ENCODE measurements at places on chromosomes 12 and 14. TPM values are rescaled to one million over a fixed set of nuclear protein-coding genes. Genes with fewer than 3 reads are reported as not detected.

GRCh38 chr12:52828156-52828555, 6.0 kb downstream of the KRT79 start:
- DNase-seq: no peak

DNA sequence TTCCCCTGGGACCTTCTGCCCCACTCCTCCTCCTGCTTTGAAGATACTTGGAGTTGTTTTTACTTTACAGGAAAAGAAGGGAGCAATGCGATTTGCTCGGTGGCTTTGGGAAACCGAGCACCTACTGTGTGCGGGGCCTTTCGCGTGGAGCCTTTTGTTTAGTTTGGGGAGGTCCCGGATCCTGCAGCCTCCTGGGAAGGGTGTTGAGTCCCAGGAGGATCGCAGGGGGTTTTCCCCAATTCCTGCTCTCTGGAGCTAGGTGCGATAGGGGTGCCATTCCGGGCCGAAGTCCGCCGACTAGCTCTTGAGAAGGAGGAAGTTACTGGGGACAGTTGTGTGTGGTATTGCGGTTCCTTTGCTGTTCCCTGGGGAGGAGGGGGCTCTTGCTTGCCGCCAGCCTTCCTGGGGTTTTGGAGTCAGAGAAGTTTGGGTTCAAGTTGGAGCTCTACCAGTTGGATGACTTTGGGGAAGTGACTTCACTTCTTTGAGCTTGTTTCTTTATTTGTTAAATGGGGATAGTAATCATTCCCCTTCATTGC, 1.1 kb downstream of the BRI3BP start:
- DNase-seq: no peak

GRCh38 chr12:89980236-89980635, 271.6 kb upstream of the ATP2B1 start:
- no peak for DNase-seq

GRCh38 chr12:74899031-74899829, 310.4 kb downstream of the KCNC2 start:
- no peak for DNase-seq

- no peak for DNase-seq
Measured at GRCh38 chr12:15276088-15276698, 46.1 kb upstream of the PTPRO start.

DNA sequence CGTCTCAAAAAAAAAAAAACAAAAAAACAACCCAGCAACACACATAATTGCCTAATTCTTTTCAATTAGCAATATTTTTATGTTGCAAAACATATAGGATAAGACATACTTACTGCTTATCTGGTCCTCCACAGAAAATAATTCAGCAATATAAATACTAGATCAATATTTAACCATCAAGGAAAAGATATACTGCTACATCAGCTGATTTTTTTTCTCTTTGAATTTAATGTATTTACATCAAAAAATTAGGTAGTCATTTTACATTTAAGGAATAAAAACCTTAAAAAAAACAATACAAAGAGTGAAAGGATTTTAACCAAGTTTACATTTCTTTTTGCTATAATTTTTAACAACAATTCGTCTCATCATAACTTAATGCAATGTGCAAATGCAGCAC, 28.1 kb downstream of the SPTSSA start:
- no peak for DNase-seq

GRCh38 chr14:24634158-24634557, at the start of gene GZMB:
GZMB (minus strand) TSS chr14:24634190; CDS start chr14:24634160, 30 bp downstream.
- no peak for DNase-seq

GRCh38 chr12:92027701-92028440, 117.8 kb downstream of the BTG1 start:
- DNase-seq: no peak

DNA sequence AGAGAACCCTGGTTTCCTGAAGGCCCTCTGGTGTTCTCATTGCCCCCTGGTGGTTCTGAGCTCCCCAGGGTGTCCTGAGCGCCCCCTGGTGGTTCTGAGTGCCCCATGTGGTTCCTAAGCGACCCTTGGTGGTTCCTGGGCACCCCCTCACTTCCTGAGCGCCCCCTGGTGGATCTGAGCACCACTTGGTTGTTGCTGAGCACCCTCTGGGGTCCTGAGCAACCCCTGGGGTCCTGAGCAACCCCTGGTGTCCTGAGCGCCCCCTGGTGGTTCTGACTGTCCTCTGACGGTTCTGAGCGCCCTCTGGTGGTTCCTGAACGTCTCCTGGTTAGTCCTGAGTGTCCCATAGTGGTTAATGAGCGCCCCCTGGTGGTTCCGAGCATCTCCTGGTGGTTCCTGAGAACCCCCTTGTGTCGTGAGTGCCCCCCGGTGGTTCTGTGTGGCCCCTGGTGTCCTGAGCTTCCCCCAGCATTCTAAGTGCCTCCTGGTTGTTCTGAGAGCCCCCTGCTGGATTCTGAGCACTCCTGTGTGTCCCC, 568.3 kb downstream of the TMEM121 start:
- DNase-seq: no peak

DNA sequence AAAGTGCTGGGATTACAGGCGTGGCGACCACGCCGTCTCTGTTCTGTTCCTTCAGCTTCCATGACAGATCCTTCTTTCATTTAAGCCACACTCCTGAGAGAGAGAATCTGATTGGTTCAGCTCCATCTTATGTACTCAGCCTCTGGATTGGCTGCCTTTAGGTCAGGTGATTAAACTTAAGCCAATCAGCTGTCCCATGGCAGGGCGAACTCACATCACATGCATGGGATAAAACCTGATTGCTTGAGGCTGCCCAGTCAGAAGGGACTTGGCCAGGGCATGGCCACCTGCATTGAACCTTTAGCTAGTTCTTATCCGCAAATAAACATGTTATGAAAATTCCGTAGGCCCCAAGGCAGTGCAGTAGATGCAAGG, 274.2 kb downstream of the SUDS3 start:
- no peak for DNase-seq

DNA sequence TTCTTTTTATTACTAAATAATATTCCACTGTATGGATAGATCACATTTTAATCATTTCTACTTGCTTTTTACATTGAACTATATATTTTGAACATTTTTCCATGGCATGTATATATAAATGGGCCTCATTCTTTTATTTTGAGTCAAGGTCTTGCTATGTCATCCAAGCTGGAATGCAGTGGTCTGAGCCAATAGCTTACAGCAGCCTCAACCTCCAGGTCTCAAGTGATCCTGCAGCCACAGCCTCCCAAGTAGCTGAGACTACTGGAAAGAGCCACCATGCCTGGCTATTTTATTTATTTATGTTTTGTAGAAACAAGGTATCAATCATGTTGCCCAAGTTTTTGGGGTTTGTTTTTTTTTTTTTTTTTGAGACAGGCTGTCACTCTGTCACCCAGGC, 7.6 kb downstream of the FCF1 start:
- no peak for DNase-seq

DNA sequence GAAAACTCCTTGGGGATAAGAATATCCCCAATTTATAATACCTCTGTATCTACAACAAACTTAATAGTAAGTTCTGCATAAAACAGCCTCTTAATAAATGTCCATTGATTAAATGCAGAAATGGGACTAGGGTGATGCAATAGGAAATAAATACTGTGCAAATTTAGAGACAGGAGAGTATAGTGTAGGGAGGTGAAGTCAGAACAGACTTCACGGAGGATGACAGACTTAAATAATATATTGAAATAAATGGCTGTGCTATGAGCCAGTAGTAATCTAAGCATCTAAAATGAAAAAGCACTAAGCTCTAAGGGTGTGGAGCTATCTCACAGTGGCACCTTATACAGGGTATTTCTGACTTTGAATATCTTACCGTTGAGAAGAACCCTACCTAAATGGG, 265.3 kb downstream of the GRIN2B start:
- no peak for DNase-seq

- no peak for DNase-seq
Measured at GRCh38 chr12:102722147-102722546, 194.9 kb downstream of the PAH start.

DNA sequence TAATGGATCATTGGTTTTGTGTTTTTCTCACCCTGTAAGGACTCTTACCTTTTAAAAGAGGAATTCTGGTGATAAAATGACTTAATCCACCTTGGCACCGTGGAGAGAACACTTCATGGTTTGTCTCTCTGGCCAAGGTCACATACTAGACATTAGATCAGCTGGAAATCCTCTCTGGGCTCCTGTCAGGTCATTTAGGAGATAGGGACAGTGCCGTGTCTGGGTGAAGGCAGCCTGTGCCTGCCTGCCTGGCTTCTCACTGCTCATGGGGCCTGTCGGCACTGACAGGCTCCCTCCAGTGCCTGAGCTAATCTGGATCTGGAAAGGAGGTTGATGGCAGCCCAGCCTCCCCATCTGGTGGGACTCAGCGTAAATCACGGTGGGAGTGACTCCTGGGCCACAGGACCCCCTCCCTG, 5.7 kb downstream of the CRADD start:
- DNase-seq: no peak

- DNase-seq: no peak
Measured at GRCh38 chr14:88386256-88386794, 868 bp downstream of the SPATA7 start.

DNA sequence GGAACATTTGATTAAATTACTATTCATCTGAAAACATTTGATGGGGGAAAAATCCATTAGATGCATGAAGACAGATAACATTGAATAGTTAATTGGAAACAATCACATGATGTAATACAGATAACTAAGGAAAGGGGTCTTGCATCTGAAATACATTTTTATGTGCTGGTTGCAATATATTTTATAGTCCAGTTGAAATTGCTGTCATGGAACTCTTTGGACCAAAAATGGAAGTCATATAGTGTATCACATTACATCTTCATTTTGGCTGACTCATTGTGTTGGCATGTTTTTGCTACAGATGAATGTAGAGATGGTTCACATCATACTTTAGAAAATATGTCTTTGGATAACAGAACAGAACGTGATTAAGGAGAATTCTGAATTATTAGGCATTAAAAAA, 43.0 kb upstream of the GNPNAT1 start:
- no peak for DNase-seq

GRCh38 chr12:52602552-52602951, 1.3 kb upstream of the KRT72 start:
- DNase-seq: no peak

- no peak for DNase-seq
Measured at GRCh38 chr14:29227631-29228030, 461.0 kb downstream of the FOXG1 start.

- no peak for DNase-seq
Measured at GRCh38 chr12:71562676-71563595, 100.7 kb downstream of the ZFC3H1 start.

GRCh38 chr12:66282244-66282643, 20.0 kb upstream of the HELB start:
- DNase-seq: no peak

DNA sequence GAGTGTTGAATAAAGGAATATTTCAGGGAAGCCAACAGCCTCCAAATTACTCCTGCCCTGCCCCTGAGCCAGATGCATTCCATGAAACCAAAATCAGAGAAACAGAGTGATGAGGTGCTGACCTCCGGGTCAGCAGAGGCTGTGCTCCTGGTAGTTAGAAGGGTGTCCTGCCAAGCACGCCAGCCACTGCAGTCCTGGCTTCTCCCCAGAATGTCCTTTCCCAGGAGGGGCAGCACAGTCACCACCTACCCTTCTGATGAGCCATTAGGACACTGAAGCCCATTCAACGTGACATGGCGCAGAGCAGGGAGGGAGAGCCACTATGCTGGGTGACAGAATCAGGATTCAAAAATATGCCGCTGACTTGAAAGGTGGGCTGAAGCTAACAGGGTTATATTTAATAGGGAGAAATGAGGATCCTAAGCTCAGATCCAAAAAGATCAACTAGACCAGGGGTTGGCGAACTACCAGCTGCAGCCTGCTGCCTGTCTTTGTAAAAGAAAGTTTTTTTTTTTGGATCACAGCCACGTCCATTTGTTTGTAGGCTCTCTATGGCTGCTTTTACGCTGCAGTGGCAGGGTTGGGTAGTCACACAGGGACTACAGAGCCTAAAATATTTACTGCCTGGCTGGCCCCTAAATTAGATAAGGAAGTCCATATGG, 34.5 kb upstream of the PLEK2 start:
- DNase-seq: no peak

GRCh38 chr14:50083467-50084337, 32.7 kb downstream of the VCPKMT start:
- no peak for DNase-seq

GRCh38 chr14:105446971-105447370, 27.3 kb downstream of the MTA1 start:
- no peak for DNase-seq

DNA sequence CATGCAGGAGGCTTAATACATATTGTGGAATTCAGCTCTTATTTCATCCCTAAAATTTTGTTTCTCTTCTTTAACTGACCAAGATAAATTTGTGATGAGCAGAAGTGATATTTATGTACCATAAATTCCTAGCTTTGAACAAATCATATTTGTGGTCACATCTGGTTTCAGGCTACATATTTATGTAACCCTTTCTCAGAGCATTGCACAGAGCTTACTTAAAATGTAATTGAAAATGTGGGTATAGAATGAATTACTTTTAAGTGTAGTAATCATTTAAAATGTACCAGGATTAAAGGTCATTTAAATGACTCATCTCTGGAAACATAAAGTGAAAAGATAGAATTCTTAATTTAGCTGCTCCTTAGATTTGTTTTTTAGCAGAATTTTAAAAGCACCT, 129.9 kb upstream of the FRMD6 start:
- DNase-seq: no peak

DNA sequence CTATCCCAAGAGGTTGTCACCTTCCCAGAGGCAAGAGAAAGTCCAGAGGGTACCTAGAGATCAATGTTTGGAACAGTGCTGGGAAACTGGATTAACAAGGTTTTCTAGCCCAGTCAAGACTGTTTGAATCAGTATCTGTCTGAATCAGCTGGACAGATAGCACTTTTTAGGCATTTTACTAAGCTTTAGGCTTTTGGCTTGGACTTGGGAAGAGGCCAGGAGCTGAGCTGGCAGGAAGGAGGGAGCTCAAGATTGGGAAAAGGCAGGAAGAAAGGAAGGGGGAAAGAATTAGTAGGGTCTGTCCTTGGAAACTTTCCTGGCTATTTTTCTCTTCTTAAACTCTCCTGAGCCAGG, 8.3 kb downstream of the IKZF4 start:
- no peak for DNase-seq

- DNase-seq: no peak
Measured at GRCh38 chr12:19719672-19720071, 280.4 kb downstream of the AEBP2 start.

Gene KRT3
- not detected for total RNA-seq

Gene RASSF3
- 20.7 TPM for total RNA-seq

Gene TEDC1
- 20.8 TPM for total RNA-seq

Gene TAS2R9
- total RNA-seq: 0.26 TPM

Gene ADGRD1
- 6.6 TPM for total RNA-seq

Gene GPR65
- total RNA-seq: not detected

Gene VWF
- 0.10 TPM for total RNA-seq

Gene DEPDC4
- 4.3 TPM for total RNA-seq

Gene NUBPL
- total RNA-seq: 19.5 TPM

Gene TAS2R8
- total RNA-seq: 0.24 TPM
